Stimulated activated CD4-positive, alpha-beta T cell treated with anti-CD3 and anti-CD28 coated beads, Interleukin-1b, Interleukin-23, amount 100 ng/mL, for 1 hour (primary cell): ENCODE measurements at places on chromosomes 6 and 20.

- no peak for DNase-seq
These were observed 185.1 kb downstream of the COL19A1 start for GRCh38 chr6:70051197-70052124.

DNA sequence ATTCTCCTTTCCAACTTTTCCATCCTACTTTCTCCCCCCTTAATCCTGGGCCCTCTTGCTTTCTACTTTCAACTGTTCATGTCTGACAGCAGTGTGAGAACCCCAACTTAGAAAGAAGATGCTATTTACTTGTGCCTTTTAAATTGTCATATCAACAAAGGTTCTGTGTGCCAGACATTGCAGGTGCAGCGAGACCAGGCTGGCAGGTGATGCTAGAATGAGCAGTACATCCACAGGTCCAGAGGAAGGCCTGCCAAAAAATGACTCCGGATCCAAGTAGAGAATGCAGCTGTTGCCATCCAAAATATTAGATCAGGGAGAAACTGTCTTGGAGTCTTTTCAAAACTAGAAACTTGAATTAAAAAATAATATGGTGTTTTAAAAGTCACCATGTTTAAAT lies 510.5 kb downstream of the LMBRD1 start:
- DNase-seq, result no peak

DNA sequence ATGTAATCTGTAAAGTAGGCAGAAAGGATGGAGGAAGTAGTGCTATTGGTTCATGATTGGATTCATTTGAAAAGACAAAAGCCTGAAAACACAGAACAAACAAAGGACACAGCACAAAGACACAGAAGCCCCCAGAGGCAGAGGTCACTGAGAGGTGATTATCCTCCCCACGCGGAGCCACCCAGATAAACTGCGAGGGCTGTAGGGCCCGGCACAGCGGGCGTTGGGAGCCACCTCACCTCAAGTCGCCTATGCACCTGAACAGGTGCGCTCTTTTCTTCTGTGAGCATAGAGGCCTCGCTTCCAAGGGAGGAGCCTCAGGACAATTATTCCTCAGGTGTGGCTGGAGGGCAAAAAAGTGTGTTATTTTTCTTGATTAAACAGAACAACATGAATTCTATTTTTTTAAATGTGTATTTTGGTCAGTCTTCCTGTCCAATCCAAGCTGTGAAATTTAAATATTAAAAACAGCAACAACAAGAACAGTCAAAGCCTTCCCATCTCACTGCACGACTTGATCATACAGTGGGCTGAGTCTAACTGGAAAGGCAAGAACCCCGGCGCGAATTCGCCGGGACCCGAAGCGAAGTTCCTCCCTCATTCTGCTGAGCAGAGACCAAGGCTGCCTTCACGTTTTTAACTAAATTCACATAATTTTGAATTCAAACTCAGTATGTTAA lies 205.3 kb downstream of the THBS2 start:
- no peak for DNase-seq

DNA sequence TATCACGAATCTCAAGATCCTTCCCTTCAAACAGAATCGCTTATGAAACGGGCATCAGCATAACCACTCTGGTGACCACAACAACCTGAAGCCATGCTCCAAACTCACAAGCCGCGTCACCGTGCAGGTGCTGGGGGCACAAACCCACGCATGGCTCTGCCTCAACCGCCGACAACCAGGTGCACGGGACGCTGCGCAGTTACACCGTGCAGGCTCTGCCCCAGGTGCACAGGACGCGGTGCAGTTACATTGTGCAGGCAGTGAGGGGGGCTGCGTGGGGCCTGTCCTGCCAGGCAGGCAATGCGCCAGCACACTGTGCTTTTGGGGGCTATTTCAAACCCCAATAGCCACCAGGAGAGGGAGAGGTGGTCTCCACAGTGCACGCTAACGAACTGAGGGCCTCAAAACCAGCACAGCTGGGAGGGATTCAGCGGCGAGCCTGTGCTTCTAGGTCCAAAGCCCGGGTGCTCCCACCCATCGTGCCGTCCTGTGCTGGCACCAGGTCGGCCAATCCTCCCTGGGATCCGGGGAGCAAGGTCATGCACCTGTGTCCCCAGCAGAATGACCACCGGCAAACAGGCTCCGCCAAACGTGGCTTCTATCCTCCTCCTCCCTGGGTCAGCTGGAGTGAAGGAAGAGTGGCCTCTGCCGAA lies 35.8 kb downstream of the ZBTB46 start:
- no peak for DNase-seq

DNA sequence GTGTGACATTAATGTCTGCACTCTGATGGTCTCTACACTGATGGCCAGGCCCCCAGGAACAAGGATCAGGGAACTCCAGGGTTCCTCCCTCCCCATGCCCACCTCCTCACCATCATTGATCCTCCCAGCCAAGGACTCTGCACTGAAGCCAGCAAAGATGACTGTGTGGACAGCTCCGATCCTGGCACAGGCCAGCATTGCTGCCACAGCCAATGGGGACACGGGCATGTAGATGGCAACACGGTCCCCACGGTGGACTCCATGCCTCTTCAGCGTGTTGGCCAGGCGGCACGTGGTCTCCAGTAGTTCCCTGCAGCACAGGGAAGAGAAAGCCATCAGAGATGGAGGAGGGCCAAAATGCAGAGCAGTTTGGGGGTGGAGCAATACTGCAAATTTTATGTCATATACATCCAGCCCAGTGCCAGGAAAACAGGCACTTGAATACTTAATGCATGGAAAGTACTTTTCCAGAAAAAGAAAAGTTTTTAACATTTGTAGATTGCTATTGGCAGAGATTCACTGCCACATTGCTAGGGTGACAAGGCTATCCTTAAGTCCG lies 27.2 kb downstream of the ACSS1 start:
- no peak for DNase-seq

DNA sequence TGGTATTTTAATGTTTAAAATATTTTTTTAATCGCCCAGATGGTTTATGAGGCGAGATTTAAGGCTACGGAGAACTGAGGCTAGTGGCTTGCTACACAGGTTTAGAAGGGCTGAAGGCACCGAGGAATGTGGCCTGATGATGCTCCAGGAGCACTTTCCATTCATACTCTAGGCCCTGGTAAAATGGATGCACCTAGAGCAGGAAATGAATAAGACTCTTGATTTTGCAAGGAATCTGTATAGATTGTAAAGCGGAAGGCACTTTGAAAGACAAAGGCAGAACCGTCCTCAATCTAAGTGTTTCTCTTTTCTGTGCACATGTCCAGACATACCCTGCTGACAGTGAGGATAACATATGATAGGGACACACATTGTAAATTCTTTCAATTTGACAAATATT lies 30.1 kb downstream of the POU3F2 start:
- no peak for DNase-seq

GRCh38 chr20:16942756-16943155 lies 194.6 kb downstream of the OTOR start:
- DNase-seq, result no peak

DNA sequence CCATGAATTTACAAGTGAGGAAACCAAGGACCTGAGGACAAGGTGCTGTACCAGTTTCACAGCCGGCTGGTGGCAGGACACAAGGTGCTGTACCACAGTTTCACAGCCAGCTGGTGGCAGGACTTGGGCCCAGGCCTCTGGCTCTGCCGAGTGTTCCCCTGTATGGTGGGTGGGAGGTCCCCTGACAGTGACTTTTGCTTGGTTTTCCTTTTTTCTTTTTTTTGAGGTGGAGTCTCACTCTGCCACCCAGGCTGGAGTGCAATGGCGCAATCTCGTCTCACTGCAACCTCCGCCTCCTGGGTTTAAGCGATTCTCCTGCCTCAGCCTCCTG lies 212.4 kb downstream of the LY86 start:
- no peak for DNase-seq

- DNase-seq, result no peak
These were observed 92.7 kb downstream of the MANEA start for GRCh38 chr6:95670011-95670463.

DNA sequence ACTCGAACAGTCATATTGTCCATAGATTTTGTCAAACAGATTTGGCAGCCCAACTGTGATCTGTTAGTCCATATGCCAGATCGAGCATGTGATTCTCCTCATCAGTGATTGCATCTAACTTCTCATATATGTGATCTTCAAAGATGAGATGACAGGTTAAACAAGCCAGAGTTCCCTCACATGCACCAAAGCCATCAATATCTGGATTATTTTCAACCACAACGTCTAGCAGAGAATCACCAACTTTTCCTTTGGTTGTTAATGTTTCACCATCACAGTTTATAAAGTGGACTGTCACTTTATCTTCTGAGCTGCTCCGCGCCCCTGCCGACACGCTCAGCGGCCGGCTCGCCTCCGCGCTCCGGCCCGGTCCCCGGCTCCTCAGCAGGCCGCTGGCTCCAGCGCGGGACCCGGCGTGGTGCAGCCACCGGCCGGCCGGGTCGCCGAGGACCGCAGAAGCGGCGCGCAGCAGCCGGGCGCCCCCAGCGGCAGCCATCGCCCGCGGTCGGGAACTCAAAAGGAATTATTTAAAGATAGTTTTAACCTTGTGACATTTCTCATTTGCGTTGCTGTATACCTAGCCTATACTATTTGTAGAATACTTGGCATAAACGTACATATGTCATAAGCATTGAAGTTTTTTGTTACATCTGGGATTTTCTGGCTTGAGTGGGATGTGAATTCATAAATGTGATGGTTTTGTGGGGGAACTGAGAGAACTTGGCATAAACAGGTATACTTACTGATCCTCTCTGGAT lies 40.1 kb upstream of the DYNLRB1 start:
- DNase-seq, result no peak

GRCh38 chr20:32467506-32468312 lies 109.6 kb downstream of the ASXL1 start:
- DNase-seq, result no peak

- DNase-seq, result no peak
These were observed 128.9 kb downstream of the ZFP64 start for GRCh38 chr20:52062452-52063209.

- no peak for DNase-seq
These were observed 200.1 kb downstream of the BMP7 start for GRCh38 chr20:57066126-57066900.

GRCh38 chr6:157096522-157096921 lies 226.8 kb downstream of the TMEM242 start:
- DNase-seq, result no peak

DNA sequence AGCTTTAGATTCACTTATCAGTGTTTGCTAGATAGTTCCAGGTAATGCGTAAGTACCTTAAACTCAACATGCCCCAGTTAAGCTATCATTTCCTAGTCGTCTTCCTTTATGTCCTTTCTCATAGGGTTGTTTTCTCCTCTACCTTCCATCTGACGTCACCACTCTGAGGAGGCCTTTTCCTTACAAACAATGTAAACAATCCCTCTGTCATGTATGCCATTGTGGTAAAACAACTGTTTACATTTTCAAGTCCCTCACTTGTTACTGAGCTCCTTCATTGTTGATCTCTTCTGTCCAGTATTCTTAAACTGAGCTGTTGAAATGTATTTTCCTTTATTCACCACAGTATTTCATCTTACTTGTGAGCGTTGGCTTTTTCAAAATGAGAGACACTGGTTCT lies 45.4 kb upstream of the PLCG1 start:
- no peak for DNase-seq

- DNase-seq, result no peak
These were observed 41.7 kb downstream of the MOCS1 start for GRCh38 chr6:39892490-39893129.

DNA sequence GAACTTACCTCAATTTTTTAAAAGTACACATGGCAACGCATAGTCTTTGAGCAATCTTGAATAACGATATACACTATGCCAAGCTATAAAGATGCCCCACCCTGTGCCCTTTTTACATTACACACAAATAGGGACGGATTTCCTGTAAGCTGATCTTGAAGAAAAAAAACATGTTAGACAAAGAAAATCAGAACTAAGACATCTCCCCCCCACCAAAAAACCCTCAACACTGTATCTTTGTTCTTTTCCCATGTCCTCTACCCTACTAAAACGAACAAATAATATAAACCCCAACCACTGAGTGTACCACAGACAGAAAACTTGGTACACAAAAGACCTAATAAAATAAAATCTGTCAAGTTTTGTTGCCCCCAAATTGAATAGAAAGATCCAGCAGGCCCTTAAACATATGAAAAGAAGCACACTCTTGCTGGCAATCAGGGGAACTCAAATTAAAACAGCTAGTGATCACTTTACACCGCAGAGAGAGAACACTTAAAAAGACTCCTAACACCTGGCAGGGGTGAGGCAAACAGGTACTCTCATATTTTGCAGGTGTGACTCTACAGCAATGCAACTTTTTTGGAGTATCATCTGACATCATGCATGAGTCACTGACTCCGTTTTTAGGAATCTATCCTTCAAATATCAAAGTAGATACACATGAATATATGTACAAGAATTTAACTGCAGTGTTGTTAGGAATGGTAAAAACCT lies 29.6 kb downstream of the BACH2 start:
- DNase-seq, result no peak

- DNase-seq, result no peak
These were observed 29.8 kb upstream of the TCP11 start for GRCh38 chr6:35170891-35171290.

DNA sequence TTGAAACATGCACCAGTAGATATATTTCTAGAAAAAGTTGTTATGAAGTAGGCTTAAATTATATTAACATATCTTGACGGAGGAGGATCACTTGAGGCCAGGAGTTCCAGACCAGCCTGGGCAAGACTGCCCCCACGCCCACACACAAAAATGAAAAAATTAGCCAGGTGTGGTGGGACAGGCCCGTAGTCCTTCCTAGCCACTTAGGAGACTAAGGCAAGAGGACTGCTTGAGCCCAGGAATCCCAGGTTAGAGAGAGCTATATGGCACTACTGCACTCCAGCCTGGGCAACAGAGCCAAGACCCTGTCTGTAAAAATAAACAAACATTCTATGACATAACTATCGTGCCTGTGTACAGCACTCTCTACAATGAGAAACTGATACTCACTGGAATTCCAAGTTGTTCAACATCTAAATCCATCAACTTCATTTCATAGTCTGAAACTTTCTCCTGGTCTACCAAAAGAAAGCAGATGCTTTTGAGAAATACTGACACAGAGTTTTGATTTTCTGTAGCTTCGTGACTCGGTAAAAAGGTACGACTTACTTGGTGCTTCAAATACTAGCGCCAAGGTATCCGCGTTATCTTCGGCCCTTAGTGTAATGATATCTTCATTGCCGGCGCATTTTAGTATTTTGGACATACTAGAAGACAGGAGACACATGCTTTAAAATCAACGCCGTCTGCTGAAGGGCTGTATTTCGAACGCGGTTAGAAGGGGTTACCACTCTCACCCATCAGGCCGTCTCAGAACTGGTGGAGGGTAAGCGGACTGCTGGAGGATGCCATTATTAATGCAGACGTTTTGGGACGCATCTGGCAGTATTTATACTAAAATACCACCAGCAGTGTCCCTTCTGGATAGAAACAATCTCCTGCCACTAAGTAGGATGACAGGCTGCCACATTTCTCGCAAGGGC lies 1.3 kb downstream of the PCNA start:
- no peak for DNase-seq

GRCh38 chr6:36971921-36972673 lies 13.9 kb downstream of the MTCH1 start:
- DNase-seq, result no peak

DNA sequence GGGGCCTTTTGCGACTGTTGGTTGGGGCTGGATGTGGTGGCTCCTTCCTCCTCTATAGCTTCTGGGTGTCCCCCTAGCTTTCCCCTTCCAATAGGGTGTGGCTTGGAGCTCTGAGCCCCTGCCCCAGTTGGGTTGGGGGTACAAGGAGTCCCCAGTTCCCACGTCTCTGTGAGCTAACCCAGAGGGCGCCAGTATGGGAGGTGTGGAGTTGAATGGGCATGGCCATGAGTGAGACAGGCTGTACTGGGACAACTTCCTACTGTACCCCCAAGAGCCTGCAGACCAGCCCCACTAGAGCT lies 1.2 kb downstream of the C20orf204 start:
- no peak for DNase-seq
